ENCODE measurements at places on chromosomes 7 and 10.

DNA sequence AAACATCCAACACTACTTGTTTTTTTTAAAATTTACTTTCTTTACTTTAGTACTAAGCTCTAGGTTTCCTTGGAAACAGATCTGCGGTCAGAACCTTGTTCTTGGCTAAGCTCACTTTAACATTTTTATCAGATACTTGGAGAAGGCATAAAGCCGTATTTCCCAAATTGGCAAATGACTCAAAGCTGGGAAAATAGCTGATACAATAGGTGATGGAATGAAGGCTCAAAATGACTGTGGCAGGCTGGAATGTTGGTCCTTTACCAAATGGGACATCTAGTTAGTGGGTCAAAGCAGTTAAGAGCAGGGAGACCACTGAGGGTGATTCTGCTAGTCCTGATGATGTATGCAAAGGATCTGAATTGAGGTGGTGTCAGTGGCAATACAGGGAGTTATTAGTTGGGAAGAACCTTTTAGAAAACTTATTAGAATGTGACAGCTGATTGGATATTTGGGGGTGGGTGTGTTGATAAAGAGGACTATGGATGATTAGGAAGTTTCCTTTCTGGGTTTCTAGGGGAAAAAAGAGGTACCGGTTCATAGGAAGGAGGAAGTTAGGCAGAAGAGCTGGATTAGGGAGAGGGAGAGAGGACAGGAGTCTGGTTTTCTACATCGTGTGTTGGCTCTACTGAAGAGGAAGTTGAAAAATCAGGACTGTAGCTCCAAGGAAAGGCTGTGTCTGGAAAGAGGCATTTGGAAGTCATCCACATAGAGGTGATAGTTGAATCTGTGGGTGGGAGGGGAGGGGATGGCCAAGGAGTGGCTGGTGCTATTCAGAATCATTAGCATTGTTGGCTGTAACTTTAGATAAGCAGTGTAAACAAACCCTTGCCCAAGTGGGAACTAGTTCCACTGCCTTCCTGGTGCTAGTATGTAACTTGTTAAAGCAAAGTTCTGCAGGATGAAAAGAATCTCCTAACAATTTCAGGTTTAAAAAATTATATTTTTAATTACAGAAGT lies 13.1 kb downstream of the PLCE1 start:
- no peak for DNase-seq

- DNase-seq = no peak
These were observed 147.1 kb downstream of the LRRC4 start for GRCh38 chr7:127884066-127884559.

- DNase-seq = peak; percentile 61
These were observed 37.4 kb upstream of the OPALIN start for GRCh38 chr10:96395931-96396877.

DNA sequence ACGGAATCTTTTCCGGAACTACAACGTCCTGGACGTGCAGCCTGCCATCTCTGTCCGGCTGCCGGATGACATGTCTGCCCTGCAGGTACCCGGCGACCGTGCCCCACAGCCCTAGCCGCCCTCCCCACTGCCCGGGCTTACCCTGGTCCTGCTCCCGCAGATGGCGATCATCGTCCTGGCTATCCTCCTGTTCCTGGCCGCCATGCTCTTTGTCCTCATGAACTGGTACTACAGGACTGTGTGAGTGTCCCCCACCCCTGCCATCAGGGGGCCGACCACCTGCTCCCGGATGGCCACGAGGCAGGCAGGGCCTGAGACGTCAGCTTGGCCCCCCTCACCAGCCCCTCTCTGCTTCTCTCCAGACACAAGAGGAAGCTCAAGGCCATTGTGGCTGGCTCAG lies 38.0 kb upstream of the VSIR start:
- no peak for DNase-seq

- no peak for DNase-seq
These were observed 36.6 kb downstream of the ABCB5 start for GRCh38 chr7:20651960-20652544.

DNA sequence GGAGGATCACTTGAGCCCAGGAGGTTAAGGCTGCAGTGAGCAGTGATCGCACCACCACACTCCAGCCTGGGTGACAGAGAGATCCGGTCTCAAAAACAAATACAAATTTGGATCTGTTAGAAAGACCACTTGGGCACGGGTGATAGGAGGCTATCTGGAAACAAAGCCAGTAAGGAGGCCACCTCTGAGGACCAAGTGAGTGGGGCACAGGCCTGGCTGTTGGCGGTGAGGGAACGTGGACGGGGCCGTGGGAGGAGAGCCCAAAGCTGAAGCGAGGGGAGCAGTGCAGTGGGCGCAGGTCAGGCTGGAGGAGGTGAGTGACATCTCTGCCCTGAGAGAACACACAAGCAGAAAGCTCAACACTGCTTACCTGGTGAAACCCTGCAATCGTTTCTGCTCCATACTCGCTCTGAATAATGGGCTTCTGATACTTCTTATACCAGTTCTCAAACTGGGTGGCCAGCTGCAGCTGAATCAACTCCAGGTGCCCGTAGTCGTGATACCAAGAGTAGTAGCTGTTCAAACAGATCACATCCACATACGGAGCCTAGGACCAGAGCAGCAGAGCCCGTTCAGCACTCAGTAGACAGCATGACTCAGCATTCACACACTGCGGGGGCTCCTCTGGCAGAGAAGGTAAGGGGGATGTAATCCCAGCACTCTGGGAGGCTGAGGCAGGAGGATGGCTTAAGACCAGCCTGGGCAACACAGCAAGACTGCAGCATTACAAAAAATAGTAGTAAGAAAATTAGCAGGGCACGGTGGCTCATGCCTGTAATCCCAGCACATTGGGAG lies 14.5 kb downstream of the GUSB start:
- no peak for DNase-seq

DNA sequence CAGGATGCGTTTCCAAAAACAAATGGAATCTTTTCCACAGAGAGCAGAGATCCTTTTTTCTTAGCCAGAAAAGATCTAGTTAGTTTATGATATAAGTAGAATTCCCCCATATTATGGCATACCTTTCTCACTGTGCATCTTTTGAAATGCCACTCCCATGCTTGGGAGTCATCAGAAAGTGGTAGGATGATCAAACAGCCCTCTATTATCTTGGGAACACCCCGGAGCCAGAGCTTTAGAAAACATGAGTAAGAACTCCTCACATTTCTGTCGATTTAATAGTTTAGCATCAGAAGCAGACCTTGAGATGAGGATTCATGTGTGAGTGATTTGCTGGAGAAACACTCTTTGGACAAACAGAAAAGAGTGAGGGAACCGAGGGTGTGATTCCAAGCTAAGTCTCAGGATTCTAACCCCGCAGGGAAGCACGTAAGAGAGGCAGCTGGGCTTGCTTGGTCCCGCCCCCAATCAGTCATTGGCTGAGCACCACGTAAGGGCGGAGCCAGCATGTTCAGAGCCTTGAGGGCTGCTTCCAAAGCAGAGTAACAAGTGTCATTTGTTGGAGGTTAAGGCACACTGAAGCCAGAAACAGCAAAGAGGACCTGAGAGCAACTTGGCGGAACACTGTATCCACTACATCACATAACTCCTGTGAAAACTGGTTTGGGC lies 43.7 kb upstream of the NXPH1 start:
- no peak for DNase-seq

GRCh38 chr10:122495406-122496340 lies 34.3 kb downstream of the HTRA1 start:
- no peak for DNase-seq

GRCh38 chr7:150665089-150665748 lies 20.3 kb upstream of the GIMAP2 start:
- peak; percentile 63 for DNase-seq

GRCh38 chr7:33485747-33486493 lies 356.6 kb downstream of the BBS9 start:
- DNase-seq = no peak

GRCh38 chr7:87155788-87156187 lies 3.5 kb downstream of the DMTF1 start:
- DNase-seq = no peak

- no peak for DNase-seq
These were observed 128.5 kb downstream of the ANKRD7 start for GRCh38 chr7:118352867-118353453.

DNA sequence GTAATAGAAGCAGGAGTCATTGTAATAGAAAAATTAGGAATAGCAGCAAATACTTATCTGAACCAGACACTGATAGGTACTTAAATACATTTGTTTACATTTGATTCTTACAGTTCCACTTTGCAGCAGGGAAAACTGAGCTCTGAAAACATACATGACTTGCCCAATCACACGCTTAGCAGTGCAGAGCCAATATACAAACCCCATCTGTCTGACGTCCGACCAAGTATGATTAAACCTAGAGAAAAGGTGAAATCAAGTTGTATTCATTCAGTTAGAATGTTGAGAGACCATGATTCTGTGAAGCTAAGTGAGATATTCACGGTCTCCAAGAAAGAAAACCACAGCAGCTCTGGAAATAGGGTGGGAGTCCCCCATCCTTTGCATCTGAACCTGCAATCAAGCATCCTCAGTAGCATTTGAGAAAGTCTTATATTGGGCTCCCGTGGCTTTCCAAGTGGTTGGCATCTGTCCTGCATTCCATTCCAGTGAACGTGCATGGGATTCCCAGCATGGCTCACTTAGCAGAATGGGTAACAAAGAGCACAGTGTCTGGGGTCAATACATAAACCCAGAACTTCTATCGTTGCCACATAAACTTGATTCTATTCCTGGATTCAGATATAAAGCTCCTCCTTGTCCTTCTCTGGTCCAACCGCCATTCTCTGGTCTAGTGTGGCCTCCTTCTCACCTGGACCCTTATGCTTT lies 148.7 kb upstream of the RSU1 start:
- DNase-seq = no peak

DNA sequence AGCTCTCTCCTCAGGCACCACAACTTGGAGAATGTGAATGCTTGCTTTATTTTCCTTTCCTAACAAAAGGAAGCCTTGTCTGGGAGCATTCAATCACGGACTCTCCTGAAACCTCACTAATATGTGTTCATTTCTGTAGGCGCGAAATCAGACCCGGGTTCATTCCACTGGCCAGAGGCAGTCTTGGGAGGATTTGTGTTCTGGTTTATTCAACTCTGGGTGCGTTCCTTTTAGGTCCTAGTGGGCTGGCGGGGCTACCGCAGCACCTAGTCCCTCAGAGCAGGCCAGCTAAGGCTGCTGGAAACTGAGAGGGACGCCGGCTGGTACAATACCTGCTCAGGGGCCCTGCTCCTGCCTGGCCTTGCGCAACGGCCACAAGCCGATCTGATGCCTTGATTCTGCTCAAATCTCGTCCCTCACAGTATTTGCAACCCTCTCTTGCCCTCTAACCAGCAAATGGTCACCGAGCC lies 7.5 kb downstream of the HOXA4 start:
- DNase-seq = no peak

- peak; percentile 47 for DNase-seq
These were observed 192.7 kb downstream of the PTPRN2 start for GRCh38 chr7:158394936-158395335.

DNA sequence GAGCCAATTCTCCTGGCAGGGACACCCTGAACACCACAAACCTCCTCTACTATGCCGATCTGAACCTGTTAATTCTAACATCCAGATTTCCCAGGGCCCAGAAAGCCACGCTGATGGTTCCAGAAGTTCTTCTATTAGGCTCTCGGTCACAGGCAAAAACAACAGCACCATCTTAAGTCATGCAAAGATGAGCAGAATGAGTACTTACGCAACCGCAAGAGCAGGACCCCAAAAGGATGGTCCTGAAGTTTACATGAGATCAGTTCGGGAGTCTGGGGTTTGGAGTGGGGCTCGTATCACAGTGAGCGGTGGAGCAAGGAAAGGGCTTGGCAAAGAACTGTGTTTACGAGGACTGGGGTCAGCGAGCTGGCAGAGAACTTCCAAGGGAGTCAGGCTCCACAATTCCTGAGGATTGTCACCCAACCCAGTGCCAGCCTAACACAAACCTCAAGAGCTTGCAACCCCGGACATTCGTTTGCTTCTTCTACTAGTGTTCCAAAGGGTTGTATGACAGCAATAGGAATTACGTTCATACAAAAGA lies 532.6 kb downstream of the TNS3 start:
- DNase-seq = no peak

DNA sequence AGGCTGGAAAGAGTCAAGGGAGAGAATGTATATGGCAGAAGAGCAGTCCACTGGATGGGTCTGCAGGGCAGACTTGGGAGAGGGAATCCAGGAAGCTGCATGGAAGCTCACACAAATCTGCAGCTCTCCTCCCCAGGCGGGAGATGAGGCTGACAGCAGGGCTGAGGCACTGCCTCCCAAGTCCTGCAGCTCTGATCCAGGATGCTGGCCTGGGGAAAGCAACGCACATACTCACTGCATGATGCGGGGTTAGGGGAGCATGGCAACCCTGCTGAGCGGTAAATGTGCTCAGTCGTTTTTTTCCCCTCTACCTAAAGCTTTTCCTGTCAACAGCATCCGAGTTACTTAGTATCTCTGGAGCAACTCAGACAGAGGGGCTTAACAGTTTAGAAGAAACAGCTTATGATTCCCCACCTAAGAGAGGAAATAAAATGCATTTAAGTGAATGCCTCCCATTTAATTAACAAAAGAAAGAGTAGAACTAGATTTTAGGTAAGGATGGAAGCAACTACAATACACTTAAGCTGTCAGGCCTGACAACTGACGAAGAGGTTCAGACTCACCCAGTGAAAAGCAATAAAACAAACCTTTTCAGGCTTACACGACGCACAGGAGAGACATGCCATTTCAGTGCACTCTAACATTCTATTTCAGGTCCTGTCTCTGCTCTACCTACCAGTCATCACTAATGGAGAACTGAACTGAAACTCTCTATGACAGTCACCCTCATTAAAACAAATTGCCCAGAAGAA lies 37.0 kb downstream of the CHCHD3 start:
- DNase-seq = no peak

DNA sequence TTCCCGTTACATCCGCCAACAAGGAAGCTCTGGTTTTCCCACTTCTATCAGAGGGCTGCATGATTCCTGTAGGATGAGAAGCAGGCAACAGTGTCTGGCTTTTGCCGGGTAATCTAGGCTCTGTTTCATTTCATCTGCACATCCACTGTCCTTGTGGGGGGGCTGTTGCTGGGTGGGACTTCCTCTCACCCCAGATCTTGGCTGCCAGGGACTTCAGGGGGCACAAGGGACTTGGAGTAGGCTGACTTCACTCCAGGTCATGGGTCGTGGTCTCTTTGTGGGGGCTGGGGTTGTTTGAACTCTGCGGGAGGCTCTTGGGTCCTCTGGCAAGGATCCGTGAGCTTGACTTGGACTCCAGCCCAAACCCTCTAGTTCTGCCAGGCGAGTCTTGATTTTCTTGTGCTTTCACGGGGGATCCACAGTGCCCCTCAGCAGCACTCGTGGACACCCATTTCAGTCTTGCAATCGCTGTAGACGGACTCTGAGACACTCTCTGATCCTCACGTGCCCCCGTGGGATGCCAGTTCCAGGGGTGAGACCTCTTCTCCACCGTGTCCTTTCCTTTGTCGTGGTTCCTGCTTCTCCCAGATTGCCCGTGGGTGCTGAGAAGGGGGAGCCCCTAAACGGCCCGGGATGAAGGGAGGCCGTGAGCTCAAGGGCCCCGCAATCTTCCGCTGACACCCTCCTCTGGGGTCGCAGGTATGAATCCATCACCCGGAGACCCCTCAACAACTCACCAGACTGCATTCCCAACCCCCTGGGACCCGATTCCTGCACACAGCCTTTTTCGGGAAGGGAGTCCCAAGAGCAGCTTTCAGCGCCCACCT lies 21.4 kb upstream of the ZNF273 start:
- no peak for DNase-seq
